ENCODE measurements at places on chromosomes 1 and 21. TPM values are rescaled to one million over a fixed set of nuclear protein-coding genes. Genes with fewer than 3 reads are reported as not detected.

Gene TFF2
- not detected for total RNA-seq

DNA sequence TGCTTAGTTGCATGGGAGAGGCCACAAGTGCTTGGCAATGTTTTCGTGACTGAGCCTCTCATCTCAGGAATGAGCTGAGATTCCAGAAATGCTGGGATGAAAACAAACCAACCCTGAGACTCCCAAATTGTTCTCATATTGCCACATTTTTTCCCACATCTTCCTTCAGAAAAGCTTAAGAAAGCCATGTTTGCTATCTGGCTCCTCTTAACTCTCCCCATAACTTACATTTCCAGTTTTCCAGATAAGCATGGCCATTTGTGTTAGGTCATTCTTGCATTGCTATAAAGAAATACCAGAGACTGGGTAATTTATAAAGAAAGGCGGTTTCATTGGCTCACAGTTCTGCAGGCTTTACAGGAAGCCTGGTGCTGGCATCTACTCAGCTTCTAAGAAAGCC is 17.2 kb downstream of the DSCAM start:
- no peak for DNase-seq

Gene CCDC185
- total RNA-seq: not detected

Gene AADACL3
- total RNA-seq: not detected

Gene DCDC2B
- total RNA-seq: not detected

Gene KRTAP12-4
- not detected for total RNA-seq

GRCh38 chr1:178344513-178345091 is 152.2 kb downstream of the CLEC20A start:
- DNase-seq: peak; percentile 88

DNA sequence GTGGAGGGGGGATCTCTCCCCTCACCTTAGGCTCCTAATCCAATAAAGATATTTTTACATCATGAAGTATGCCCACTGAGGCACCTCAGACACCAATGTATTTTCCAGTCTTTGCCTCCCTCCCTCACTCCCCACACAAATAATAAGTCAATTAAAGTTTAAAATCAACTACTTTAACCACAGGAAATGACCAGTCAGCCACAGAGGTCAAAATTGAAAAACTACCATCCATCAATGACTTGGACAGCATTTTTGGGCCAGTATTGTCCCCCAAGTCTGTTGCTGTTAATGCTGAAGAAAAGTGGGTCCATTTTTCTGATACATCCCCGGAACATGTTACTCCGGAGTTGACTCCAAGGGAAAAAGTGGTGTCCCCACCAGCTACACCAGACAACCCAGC is 70.6 kb upstream of the DYNLT5 start:
- no peak for DNase-seq

Gene CFAP74
- not detected for total RNA-seq

Gene CSF3R
- total RNA-seq: not detected

GRCh38 chr1:157966031-157966537 is 27.4 kb upstream of the KIRREL1 start:
- DNase-seq: no peak

Gene TNFSF18
- not detected for total RNA-seq

DNA sequence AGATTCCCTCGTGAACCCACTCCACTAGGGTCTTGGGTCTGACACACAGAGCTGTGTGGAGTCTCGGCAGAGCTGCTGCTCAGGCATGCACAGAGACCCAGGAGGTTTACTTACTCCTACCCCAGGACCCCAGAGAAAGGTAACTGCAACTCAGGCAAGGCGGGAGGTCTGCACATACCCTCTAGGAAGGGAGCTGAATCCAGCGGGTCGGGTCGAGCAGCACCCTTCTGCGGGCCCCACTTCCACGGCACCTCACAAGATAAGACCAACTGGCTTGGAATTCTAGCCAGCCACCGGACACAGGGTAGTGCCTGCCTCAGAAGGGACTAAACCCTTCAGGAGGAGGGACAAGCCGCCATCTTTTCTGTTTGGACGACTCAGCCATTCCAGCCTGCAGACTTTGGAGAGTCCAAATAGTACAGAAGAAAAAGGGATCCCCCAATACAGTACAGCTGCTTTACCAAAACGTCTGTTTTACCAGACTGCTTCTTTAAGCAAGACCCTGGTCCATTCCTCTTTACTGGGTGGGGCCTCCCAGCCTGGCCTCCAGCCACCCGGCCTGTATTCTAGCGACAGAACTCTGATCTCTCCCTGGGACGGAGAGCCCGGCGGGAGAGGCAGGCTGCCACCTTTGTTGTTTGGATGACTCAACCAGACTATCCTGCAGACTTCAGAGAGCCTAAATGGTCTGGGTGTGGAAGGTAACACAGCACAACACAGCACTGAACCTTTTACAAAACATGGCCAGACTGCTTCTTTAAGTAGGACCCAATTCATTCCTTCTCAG is 554.6 kb upstream of the BEND5 start:
- no peak for DNase-seq

Gene GNG5
- 39.7 TPM for total RNA-seq

GRCh38 chr1:239287296-239287695 is 99.1 kb upstream of the CHRM3 start:
- no peak for DNase-seq

GRCh38 chr1:88399690-88400089 is 284.4 kb upstream of the PKN2 start:
- DNase-seq: no peak

Gene OR10J1
- not detected for total RNA-seq

Gene GLMP
- 450 TPM for total RNA-seq

GRCh38 chr1:165344198-165344597 is 12.3 kb downstream of the LMX1A start:
- DNase-seq: no peak

Gene EPHA10
- total RNA-seq: 0.32 TPM

DNA sequence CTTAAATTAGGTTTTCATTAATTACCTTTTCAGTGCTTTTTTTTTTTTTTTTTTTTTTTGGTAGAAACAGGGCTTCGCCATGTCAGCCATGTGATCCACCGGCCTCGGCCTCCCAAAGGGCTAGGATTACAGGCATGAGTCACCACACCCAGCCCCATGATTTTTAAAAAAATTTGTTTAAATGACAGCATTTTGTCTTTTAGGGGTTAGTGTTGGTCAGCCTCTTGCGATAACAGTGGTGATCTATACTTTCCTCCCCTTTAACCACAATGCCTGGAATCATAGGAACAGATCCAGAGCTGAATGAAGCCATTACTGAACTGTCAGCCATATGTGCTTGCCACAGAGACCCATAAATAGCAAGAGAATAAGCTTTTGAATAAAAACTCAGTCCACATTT is 73.9 kb downstream of the CACHD1 start:
- DNase-seq: peak; percentile 69

Gene KRTAP13-2
- not detected for total RNA-seq

- no peak for DNase-seq
Measured at GRCh38 chr1:70486676-70487458, 75.8 kb downstream of the CTH start.
